NT2/D1 (cell line): ENCODE measurements at places on chromosomes 6 and 20.
A peak's percentile ranks its signal among the peaks of the same experiment; 100 is the strongest.

DNA sequence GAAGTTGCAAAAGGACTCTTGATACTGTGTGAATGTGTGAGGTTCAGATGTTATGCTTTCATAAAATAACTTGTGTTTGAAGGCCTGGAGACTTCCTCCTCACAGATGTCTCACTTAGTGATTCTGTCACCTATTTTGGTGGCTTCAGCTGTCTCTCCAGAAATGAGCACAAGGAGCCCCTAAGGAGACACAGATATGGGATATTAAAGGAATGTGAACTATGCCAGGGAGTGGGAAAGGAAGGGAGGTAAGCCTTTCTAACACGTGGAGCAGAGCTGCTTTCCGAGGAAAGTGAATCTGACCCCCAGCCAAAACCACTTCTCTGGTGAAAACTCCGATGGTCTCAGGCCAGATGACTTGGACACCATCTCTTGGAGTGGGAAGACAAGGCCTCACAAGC, 10.5 kb upstream of the FOXO3 start:
- no peak for DNase-seq

GRCh38 chr6:24183584-24183983, 57.6 kb downstream of the NRSN1 start:
- peak; percentile 6 for DNase-seq

GRCh38 chr6:35178932-35179832, 34.6 kb upstream of the SCUBE3 start:
- DNase-seq: no peak

GRCh38 chr6:170554796-170555137, 598 bp downstream of the TBP start:
- DNase-seq: no peak

DNA sequence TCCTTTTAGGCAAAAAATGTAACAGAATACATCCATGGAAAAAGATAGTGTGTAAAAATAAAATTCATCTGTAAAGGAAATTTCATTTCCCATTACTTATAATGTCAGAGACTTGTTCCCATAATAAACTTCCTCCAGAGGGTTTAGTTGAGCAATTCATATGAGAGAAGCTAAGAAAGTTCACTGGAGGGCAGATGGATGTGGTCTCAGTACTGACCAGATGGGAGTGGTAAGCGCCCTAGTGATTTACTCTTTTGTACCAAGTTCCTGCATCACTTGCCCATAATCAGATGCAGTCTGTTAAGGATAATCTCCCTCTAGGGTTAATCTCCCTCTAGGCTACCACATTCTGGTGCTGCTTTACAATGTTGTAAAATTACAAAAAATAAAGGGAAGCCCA, 61.7 kb downstream of the ESF1 start:
- no peak for DNase-seq

DNA sequence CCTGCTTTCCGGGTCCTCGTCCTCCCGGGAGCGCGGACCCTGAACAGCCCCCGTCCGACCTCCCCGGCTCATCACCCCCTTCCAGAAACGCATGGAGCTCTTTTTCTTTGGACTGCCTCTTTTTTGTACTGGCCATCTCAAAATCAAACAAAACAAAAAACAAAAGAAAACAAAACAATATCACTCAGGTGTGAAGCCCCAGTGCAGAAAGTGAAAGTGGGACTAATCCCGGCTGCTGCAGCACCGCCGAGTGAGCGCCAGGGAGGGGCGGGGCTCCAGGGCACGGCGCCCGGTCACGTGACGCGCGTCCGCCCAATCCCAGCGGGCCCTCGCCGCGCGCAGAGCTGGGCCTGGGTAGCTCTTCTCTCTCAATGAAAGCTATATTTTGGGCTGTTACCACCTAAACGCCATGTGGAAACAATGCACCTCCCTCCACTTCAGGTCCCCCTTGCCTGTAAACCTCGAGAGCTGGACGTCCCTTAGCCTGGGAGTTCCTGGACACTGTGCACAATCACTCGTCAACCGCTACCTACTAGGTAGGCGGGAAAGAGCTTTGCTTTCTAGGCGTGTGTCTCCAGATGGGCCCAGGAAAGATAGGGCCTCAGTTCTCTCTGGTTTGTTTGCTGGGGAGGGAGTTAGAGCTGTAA, 93.7 kb upstream of the PRDM1 start:
- no peak for DNase-seq

DNA sequence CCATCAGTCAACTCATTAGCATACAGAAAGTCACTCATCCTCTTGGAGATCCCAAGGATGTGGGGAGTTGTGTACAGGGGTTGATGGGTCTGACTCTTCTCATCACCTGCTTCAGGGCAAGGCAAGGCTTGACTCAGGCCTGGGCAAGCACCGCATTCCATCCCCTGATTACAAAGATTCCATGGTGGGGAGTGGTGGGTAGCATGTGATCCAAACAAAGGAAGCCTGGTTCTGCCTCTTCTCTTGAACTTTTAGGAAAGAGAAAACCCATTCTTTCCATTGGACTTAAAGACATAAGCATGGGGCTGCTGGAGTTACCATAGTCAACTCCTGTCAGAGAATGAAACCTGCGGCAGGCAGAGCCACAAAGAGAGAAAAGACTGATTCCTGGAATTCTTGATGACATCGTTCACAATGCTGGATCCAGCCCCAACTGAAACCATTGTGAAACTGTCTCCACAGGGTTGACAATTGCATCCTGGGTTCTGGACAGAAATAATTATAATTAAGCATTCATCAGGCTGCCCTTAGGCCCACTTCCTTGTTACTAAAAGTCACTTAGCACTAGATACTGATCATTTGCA, 235.8 kb upstream of the KCNG1 start:
- no peak for DNase-seq

- DNase-seq: no peak
Measured at GRCh38 chr6:84093441-84094435, 60.2 kb downstream of the MRAP2 start.

DNA sequence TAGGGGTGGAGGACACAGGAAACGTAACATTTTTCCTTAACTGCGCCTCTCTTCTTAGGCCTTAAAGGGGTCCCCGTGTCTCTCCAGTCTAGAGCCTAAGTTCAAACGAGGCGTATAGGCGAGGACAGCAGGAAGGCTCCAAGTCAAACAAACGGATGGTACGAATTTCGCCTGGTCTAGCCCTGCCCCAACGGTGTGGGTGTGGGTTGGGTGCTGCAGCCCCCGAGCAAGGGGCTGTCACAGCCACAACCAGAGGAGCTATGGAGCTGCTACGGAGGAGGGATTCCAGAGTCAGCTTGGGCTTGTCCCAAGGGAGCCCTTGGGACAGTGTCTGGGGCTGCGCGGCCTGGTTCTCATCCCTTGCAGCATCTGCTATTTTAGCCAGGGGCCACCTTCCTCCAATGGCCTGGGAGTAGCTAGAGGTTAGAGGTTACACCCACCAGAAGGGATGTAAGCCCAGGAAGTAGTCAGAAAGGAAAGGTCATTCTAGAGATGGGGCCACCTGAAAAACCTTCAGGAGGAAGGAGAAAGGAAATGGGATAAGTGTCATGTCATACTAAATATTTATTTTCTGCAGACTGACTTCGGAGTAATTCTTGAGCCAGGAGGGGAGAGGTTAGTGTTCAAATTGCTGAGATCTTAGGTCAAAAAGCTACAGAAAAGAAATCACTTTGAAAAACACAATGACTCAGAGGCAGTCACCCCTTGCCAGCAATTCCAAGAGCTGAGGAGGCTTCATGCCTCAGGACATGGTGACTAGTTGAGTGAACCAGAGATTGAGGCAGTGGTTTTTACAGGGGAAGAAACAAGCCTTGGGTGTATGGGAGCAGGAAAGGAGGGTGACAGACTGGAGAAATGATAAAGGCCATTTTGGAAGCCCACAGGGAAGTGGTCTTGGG, 21.7 kb downstream of the VPS52 start:
- no peak for DNase-seq

- DNase-seq: no peak
Measured at GRCh38 chr6:107571354-107571753, 81.4 kb downstream of the SOBP start.
